Prostate gland (tissue), 2 donors: ENCODE measurements at places on chromosomes 13 and 19. TPM values are rescaled to one million over a fixed set of nuclear protein-coding genes. Genes with fewer than 3 reads are reported as not detected.

DNA sequence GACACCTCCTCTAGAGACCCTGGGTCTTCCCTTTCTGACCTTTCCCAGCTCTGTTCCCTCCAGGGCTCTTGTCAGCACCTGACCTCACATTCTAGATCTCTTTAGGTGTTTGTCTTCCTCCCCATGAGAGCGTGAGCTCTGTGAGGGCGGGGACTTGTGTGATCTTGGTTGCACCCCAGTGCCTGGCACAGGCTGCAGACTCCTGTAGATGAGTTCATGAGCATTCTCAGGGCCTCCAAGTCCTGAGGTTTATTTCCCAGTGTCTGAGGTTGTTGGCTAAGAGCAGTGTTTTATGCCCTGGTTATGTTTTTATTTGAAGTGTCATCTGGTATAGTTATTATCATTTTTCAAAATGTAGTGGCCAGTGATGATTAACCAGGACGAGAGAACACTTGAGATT lies 596 bp downstream of the CEACAM4 start:
- no peak for DNase-seq

DNA sequence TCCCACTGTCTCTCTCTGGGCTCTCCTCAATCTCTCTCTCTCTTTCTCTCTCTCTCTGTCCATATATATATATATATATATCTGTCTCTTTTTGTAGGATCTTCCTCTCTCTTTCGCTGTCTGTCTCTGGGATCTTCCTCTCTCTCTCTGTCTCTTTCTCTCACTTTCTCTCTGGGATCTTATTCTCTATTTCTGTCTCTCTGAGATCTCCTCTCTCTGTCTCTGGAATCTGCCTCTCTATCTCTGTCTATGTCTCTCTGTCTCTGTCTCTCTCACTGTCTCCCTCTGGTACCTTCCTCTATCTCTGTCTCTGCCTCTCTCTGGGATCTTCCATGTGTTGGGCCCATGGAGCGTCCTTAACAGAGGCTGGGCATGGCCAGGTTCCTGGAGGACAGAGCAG lies 3.4 kb downstream of the ATP1A3 start:
- no peak for DNase-seq

DNA sequence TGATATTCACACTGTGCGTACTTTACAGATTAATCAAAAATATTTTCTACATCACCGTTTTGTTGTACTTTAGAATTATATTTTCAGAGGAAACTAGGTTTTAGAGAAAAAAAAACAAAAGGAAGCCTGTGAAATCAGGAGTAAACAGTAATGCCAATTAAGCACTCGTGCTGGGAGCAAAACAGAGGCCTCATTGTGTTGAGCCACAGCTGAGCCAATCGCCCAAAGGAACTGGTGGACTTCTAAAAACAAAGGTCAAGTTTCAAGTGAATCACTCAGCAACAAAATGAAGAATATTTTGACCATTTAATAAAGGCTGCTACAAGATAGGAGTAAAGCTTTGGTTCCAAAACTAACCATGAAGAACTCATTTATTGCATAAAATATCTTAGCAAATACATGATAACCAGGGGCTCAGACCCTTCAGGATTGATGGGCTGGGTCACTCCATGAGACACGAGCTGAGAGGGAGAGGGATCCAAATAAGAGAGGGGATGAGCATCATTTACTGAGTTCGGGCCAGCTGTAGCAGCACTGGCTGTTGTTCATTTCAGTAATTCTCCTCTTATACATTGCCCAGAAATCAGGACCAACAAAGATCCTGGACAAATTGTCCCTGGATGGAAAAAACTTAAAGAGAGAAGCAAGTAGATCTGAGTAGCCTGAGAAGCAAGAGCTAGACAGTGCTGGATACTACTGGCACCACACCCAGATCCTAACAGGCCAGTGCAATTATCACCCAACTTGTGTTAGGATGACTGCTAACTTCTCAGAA lies 8.3 kb upstream of the NALCN start:
- no peak for DNase-seq

GRCh38 chr19:2733930-2734588 lies 5.8 kb downstream of the SLC39A3 start:
- DNase-seq = no peak

DNA sequence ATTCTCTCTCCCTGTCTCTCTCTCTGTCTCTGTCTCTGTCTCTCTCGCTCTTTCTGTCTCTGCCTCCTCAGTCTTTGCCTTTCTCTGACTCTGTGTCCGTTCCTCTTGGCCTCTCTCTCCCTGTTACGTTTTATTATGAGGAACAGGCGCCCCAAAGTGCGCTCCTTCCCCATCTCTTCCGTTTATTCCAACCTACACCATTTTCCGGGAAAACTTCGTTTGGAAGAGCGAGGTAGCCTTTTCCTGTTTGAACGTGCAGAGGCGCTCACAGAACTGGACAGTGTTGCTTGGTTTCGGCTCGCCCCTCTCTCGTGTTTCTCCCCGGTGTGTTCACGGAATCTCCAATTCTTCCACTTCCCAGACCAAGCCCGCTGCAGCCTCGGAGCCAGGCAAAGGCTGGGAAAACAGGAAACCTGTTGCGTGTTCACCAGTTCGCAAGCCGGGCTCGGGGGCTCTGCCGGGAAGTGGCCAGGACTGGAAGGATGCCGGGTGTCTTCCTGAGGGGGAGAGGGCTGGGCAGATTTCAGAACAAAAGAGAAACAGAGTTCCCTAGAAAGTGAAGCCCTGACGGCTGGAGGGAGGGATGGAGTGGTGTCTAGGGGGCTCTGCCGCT lies 605 bp downstream of the TMEM255B start:
- DNase-seq = no peak

GRCh38 chr13:106484084-106484483 lies 51.4 kb downstream of the EFNB2 start:
- no peak for DNase-seq

- DNase-seq = no peak
Measured at GRCh38 chr19:3986260-3987041, 1.2 kb upstream of the EEF2 start.

GRCh38 chr19:19137556-19138108 lies 646 bp downstream of the TMEM161A start:
- no peak for DNase-seq

DNA sequence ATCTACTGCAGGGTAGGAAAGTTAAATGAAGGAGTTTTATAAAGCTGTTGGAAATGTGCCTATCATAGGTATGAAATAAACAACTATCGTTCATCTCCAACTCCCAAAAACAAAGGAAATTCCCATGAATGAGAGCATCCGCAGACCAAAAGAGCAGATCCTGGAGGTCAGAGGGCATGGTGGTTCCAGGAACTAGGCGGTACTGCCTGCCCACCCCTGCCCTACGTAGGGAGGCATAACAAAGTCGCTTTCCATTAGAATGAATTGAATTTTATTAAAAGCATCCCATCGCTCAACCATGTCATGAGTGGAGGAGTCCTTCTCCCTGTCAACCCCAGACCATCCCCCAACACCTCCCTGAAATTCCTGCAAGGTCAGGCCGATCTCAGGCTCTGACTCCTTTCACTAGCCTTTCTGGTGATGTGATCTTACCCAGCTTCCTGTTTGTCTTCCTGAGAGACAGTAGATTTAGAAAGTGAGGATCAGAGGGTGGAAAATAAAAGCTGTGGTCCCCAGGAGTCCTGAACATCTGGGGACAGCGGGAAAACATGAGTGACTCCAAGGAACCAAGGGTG lies at the start of gene CLEC4M:
CLEC4M (plus strand) TSS at position 525 of the 575 bp plus-strand sequence; CDS start at position 549, 24 bp downstream.
- no peak for DNase-seq

DNA sequence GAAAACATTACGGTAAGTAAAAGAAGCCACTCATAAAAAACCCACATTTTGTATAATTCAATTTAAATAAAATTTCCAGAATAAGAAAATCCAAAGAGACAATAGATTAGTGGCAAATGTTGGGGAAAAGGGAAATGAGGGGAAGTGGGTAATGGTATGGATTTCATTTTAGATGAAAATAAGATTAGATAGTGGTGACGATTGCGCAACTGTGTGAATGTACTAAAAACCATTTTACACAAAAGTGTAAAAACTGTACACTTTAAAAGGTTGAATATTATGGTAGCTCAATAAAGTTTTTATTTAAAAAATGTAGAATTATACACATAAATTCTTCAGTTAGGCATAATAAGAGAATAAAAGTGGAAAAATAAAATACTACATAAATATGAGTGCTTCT lies 3.7 kb downstream of the MBD3L1 start:
- DNase-seq = no peak

- DNase-seq = no peak
Measured at GRCh38 chr13:31198519-31198918, 1.3 kb upstream of the B3GLCT start.

- no peak for DNase-seq
Measured at GRCh38 chr19:33756177-33756576, 40.5 kb upstream of the KCTD15 start.

DNA sequence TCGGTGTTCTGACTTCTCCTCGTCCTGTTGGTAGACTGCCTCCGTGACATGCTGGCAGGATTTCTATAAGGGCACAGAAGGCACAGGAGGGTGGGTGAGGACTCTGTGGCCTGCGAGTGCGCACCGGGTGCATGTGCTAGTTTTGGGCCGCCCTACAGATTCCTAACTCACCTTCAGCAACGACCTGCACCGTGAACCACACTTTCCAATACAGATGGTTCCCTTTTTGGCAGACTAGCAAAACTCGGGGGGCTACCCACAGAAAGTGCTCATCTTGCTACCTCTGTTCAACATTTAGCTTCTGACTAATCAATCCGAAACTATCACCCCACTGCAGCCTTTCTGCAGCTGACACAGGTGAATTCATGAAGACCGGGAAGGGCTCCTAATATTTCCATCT lies 14.1 kb upstream of the AMER2 start:
- DNase-seq = no peak

DNA sequence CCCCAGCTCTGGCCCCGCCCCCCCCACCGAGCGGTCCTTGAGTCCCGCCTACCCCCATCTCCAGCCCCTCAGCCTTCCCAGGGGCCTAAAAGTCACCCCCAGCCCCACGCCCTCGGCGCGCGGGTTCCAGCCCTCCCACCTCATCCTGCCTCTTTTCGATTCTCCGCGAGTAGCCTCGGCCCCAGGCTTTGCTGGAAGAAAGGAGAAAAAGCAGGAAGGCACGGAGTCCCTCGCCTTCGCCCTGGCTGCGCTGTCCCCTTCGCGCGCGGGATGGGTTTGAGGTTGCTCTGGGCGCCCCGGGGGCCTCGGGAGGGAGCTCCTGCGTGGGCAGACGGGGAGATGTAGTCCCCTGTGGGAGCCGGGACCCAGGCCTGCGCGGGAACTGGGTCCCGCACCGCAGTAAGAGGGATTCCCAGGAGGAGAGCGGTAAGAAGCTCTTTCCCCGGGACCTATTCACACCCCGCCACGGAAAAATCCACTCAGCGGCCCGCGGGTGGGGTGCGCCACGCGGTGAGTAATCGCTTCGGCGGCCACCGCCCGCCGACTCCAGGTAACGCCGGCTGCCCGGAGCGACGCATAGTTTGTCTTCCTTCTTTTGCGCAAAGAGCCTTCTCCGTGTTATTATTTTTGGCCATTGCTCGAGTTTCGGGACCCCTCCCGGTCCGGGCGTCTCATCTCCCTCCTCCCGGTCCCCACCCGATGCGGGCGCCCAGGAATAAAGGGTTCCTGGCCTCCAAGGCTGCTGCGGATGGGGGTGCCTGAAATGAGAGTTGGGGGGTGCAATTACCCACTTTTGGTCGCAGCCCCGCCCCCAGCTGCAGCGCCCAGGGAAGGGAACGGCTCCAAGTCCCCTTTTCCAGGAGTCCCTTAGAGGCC lies 865 bp upstream of the CRLF1 start:
- DNase-seq = no peak

DNA sequence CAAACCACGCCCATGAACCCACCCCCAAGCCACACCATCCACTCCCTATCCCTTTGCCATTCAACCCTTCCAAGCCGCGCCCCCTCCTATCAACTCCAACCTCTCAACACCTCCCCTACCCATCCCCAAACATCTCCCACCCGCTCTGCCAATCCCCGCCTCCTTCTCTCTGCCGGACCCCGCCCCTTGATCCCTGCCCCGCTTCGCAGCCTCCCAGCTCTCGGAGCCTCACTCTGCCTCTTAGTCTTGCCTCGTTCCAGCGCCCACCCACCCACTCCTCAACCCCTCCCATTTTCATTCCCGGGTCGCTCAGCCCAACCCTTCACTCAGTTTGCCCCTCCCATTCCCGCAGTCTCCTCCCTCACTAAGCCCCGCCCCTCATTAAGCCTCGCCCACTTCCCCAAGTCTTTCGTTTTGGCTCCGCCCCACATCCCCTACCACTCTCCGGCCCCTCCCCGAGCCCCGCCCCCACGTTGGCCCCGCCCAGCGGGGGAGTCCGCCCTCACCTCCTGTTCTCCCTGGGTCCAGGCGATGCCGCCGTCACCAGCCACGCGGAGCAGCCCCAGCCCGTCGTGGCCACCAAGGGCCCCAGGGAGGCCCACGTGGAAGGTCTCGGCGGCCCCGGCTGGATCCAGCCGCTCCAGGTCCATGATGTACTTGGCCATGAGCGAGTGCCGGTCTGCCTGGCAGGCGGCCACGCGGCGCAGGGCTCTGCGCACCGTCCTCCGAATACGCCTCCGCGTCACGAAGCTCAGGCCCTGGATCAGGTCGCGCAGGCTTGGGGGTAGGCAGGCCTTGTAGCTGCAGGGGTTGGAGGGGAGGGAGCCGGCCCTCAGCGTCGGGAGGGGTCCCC lies 5.7 kb downstream of the JAK3 start:
- DNase-seq = peak; percentile 48

GRCh38 chr13:44660050-44660449 lies 83.9 kb upstream of the TSC22D1 start:
- DNase-seq = no peak

DNA sequence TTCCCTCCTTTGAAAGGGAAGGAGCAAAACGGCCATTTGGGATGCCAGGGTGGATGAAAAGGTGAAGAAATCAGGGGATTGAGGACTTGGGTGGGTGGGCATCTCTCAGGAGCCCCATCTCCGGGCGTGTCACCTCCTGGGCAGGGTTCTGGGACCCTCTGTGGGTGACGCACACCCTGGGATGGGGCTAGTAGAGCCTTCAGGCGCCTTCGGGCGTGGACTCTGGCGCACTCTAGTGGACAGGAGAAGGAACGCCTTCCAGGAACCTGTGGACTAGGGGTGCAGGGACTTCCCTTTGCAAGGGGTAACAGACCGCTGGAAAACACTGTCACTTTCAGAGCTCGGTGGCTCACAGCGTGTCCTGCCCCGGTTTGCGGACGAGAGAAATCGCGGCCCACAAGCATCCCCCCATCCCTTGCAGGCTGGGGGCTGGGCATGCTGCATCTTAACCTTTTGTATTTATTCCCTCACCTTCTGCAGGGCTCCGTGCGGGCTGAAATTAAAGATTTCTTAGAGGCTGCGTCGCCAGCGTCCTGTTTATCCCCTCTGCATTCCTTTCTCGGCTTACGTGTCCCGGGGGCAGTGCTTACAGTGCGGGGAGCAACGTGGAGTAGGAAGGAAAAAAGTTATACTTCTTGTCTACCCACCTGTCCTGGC lies 15.2 kb upstream of the S1PR4 start:
- peak; percentile 33 for DNase-seq

The C19orf33 gene
- 15.5 TPM for total RNA-seq

The KRTDAP gene
- total RNA-seq = 58.6 TPM

The CLDND2 gene
- not detected for total RNA-seq

The MED4 gene
- total RNA-seq = 33.9 TPM

The SYDE1 gene
- total RNA-seq = 30.4 TPM

The ZNF547 gene
- total RNA-seq = 4.3 TPM
